ENCODE measurements at places on chromosomes 2 and 18.

- no peak for DNase-seq
Measured at GRCh38 chr18:44651918-44652572, 28.6 kb upstream of the SETBP1 start.

GRCh38 chr2:218002845-218003180 is at the start of gene TNS1:
Gene TNS1 (minus strand): TSS chr2:218002995. CDS start chr2:218002872, 123 bp downstream.
- no peak for DNase-seq

DNA sequence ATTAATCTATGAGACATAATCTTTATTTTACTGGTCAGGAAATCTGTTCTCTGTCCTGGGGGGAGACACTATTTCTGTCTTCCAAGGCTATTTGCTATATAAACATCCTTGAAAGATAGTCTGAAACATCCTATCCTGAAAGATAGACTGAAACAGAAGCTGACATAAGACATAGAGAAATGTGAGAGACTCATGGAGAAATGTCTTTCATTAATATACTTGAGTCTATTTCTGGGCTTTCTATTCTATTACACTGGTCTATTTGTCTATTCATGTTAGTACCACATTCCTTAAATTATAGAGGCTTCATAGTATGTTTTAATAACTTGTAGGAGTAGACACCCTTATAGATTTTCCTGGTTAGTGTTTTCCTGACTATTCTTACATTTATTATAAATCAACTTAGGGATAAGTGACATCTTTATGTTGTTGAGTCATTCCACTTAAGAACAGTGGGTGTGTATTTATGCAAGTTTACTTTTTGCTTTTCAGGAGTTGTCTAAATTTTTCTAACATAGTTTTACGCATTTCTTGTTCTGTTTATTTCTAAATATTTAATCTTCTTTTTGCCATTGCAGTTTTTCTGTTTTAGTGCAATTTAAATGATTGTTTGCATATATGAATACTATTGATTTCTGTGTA is 244.9 kb upstream of the ZSWIM2 start:
- DNase-seq: no peak

- no peak for DNase-seq
Measured at GRCh38 chr2:178469219-178469849, 9.1 kb downstream of the FKBP7 start.

GRCh38 chr18:52844323-52844722 is 504.3 kb downstream of the DCC start:
- no peak for DNase-seq

DNA sequence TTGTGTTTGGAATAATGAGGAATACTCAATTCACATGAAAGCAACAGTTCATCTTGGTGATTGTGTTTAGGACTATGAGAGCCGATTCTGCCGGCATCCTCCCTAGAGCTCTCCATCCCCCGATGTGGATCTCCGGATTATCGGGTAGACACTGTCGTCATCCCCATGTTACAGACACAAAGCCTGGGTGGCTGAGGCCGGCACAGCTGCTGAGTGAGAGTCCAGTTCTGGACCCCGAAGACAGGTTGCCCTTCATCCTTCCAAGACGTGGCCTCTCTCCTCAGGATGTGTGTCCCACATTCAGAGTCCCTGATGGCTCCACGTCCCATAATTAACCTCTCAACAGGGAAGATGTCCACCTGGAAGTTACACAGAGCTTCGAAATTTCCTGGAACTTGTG is 129.3 kb downstream of the HDAC4 start:
- no peak for DNase-seq

- no peak for DNase-seq
Measured at GRCh38 chr18:38752430-38752829, 1186.8 kb upstream of the CELF4 start.

DNA sequence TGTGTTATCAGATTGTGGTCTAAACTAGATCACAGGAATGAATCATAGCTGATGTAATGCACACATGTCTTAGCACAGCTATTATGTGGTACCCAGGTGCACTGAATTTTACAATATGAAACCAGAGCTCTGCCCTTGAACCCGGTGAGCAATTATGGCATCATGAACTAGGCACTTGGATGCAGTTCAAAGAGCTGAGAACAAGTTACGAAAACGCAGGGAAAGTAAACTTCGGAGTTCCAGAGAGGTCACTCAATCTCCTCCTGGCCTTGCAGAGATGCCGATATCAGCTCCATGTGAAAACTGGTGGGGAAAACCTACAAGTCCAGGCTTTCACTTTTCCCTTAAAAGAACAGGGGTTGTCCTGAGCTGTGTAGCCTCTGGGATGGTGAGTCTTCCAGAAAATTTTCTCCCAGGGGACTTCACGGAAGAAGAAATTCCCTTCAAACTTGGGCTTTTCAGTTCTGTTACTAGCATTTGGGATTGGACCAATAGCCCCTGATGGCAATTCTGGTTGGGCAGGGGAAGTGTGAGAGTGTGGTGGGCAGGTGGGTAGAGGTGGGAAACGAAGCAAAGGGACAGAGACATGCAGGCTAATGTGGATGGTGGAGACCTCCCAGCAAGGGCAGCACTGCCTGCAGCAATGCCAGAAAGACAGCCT is 71.1 kb upstream of the SH3BP4 start:
- no peak for DNase-seq

DNA sequence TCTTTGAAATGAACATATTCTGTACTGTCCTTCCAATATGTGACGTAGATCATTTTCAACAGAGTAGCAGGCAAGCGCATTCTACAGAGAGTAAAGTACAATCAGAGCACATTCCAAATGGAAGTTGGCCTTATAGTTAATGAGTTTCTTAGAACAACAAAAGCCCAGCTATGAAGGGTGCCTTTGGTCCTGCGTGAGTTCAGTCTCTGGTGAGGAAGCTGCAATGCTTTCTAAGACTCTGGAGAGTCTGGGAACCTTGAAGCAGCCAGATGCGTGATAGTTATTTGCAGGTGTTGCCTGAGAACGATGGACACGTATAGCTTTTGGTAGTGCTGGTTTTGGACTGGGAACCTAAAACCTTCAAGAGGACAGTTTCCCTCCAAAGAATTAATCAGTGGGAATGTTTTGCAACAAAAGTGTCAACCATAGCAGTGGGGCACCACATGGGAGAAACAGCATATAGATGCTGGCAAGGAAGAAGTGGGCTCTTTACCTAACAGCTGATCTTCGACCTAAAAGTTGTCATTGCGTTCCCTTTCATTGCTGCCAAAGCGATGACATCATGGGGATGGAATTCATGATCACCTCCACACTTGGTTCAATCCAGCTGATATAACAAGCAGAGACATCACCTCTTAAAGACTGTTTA is 9.3 kb upstream of the SNORC start:
- no peak for DNase-seq

DNA sequence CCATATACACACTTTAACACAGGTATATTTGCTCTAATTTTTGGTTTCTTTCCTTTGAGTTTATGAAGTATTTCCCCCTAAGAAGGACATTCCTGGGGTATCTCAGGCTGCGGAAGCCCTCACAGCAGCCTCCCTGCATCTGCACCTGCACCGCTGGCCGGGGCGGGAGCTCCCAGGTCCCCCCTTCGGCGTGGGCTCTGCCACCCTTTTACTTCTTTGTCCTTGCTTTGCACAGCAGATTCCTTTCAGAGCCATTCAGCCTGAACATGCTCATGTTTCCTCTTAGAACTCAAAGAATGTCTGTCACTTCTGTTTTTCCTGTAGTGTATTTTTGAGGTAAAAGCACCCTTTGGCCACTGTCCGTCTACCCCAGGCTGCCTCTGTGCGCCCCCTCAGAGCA is 146.5 kb downstream of the SNTG2 start:
- no peak for DNase-seq

DNA sequence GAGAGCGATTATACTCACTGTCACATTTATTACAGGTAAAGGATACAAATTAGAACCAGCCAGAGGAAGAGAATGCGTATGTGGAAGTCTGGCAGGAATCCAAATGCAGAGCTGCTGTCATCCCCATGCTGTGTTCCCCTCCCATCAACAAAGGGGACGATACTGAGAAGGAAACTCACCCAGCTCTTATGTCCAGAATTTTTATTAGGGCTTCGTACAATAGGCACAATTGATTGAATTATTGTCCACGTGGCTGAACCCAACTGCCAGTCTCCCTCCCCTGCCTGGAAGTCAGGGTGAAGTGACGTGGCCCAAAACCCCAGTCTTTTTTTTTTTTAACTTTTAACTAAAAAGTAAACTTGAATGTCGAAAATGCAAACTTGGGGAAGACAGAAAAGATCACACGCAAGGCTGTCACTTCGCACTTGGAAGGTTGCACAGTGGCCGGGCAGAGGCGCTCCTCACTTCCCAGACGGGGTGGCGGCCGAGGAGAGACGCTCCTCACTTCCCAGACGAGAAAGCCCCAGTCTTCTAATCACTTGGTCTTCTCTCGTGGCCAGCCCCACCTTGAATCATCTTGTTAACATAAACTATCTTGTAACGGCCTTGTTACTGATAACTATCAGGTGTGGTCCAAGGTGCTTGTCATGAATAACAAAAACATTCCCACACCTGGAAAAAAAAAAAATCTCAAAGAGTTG is 40.0 kb upstream of the ITSN2 start:
- DNase-seq: no peak

DNA sequence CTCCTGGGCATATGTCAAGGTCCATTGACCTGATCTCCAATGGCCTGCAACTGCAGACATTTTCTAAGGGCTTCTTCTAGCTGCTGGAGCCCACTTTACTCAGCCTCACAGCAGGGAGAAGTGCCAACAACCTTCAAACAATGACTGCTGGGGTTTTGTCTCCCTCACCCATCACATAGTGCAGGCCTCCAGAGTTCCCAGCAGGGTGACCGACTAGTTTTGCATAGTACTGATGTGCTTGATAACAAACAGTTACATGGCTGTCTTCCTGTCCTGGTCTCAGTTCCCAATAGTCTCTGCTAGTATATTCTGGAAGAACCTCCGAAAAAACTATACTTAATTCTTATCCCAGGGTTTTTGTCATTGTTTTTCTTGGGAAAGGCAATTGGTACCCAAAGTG is 10.4 kb upstream of the NETO1 start:
- no peak for DNase-seq

- no peak for DNase-seq
Measured at GRCh38 chr2:12607971-12608370, 108.8 kb upstream of the TRIB2 start.

DNA sequence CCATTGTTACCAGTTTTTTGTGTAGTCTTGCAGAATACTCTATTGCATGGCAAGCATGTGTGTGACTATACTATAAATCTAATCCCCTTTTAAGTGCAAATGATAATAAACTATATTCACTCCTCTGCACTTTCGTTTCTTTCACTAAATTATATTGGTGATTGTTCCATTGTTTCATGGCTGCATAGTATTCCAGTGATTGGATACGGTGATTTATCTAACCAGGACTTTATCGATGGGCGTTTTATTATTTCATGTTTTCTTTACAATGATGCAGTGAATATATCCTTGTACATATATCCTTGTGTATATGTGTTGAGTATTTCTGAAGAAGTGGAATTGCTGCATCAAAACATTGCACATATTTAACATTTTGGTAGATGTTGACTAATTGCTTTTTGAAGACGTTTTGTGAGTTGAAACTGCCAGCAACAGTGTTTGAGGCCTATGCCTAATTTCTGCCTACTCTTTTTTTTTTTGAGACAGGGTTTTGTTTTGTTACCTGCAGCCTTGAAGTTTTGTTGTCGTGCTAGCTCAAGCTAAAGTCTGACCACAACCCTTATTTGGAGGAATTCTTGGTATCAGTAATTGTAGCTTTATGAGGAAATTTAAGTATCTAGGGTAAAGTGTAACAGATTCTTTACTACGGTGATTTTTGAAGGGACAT is 2.7 kb downstream of the MIB1 start:
- no peak for DNase-seq

GRCh38 chr2:68577183-68577582 is 66.2 kb upstream of the PROKR1 start:
- no peak for DNase-seq

DNA sequence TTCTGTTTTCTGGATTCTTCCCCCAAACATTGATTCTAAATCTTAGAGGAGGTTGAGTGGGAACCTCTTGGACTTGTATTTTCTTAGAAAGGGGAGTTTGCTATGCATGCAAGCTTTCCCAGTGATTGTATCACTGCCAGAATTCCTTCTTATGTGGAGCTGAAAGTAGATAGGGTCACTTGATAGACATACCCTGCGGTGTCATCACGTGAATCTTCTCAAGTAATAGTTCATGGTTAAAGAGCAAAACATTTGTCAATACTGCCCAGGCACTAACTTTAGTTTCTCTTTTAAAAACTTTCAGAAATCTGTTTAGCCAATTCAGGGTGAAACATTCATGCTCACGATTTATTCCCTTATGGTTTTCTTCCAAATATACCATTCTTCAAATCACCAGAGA is 6.4 kb downstream of the PMAIP1 start:
- no peak for DNase-seq

DNA sequence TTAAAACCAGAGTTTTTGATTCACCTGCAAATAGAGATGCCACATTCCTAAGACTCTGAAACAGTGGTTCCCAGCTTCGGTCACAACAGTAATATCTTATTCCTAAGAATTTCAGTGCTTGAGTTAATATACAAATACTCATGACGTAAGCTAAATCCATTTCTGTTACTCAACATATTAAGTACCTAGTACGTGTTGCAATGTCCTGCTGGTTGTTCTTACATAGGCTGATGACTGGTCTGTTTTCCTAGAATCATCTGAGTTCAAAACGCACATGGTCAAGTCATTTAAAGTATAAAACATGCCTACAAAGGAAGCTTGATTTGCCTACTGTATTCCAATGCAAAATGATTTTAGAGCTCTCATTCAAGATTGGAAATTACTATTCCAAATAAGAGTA is 7.2 kb downstream of the NCL start:
- no peak for DNase-seq

DNA sequence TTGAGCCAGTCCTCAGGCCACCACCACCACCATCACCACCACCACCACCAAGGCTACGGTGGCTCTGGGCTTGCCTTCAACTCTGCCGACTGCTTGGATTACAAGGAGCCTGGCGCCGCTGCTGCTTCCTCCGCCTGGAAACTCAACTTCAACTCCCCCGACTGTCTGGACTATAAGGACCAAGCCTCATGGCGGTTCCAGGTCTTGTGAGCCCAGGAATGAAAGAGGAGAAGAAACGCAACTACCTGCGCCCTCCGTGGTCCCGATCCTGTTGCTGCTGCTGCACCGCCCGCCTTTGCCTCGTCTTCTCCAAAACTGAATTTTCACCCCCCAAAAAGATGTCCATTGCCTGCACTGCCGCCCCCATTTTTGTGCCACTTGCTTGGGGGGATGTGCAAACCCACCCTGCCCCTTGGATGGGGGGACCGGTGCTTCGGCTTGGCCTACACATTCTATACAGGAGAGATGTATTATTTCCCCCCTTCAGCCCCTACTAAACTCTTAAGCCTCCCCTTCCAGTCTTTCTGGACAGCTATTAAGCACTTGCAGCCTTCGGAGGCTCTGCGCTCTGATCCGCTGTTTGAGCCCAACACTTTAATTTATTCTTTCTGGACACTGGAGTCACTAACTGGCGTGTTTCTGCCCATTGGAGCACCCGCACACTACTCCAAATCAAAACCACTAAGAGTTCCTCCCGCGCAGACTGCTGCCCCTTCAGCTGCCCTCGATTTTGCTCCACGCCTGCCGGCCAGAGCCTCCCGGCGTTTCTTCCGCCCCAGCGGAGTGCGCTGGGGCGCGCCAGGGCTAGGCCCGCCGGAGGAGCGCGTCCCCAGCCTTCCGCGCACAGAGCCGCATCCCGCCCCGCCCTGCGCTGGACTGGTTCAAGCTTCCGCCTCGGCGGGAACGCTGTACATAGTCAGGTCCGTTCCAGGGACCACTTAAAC is 5.7 kb downstream of the OTX1 start:
- DNase-seq: no peak
